ENCODE measurements at places on chromosomes 7 and 10. TPM values are rescaled to one million over a fixed set of nuclear protein-coding genes. Genes with fewer than 3 reads are reported as not detected.

The ZNF727 gene
- not detected for polyA plus RNA-seq

The VGF gene
- polyA plus RNA-seq = 0.82 TPM

The UCN3 gene
- 0.76 TPM for polyA plus RNA-seq

The SFTPD gene
- 7.4 TPM for polyA plus RNA-seq

The HGF gene
- 29.4 TPM for polyA plus RNA-seq

The FOXP2 gene
- 57.6 TPM for polyA plus RNA-seq

The KMT2E gene
- 84.4 TPM for polyA plus RNA-seq

The TFEC gene
- 1.2 TPM for polyA plus RNA-seq

The HMX3 gene
- not detected for polyA plus RNA-seq

The NKX2-3 gene
- not detected for polyA plus RNA-seq

The FKBP6 gene
- polyA plus RNA-seq = 0.46 TPM

The PRPS1L1 gene
- not detected for polyA plus RNA-seq

The ZP3 gene
- polyA plus RNA-seq = 6.0 TPM

The PTPRN2 gene
- polyA plus RNA-seq = 7.4 TPM

The PDCD4 gene
- polyA plus RNA-seq = 252 TPM

The SPDYE2B gene
- polyA plus RNA-seq = 2.5 TPM

The AKR1E2 gene
- polyA plus RNA-seq = 9.5 TPM

The ITGA8 gene
- 72.7 TPM for polyA plus RNA-seq

The CDH23 gene
- polyA plus RNA-seq = 3.1 TPM

The OR2A12 gene
- polyA plus RNA-seq = 0.11 TPM

The ATG9B gene
- polyA plus RNA-seq = 3.4 TPM

The MLXIPL gene
- polyA plus RNA-seq = 3.5 TPM

The TRIM50 gene
- 0.27 TPM for polyA plus RNA-seq

The MALRD1 gene
- 5.2 TPM for polyA plus RNA-seq

The STEAP1 gene
- 1.6 TPM for polyA plus RNA-seq

The EGFR gene
- 57.4 TPM for polyA plus RNA-seq

The VWA2 gene
- polyA plus RNA-seq = 31.4 TPM

The TAS2R16 gene
- not detected for polyA plus RNA-seq

The ZKSCAN5 gene
- polyA plus RNA-seq = 15.7 TPM

The PLEKHS1 gene
- 0.20 TPM for polyA plus RNA-seq

The PLCE1 gene
- 22.3 TPM for polyA plus RNA-seq

The GRID2IP gene
- 1.3 TPM for polyA plus RNA-seq

The REPIN1 gene
- polyA plus RNA-seq = 67.0 TPM

The ZEB1 gene
- polyA plus RNA-seq = 36.4 TPM

The LHFPL3 gene
- 2.5 TPM for polyA plus RNA-seq

The FGL2 gene
- 6.0 TPM for polyA plus RNA-seq

The SLC13A1 gene
- polyA plus RNA-seq = 0.20 TPM

The HSPA12A gene
- polyA plus RNA-seq = 12.8 TPM

The GDI2 gene
- polyA plus RNA-seq = 248 TPM

The CDK5 gene
- 15.7 TPM for polyA plus RNA-seq

The RARRES2 gene
- 153 TPM for polyA plus RNA-seq

The TMEM270 gene
- not detected for polyA plus RNA-seq

The TWIST1 gene
- polyA plus RNA-seq = 0.26 TPM

The NUTM2A gene
- polyA plus RNA-seq = 4.2 TPM

The ASZ1 gene
- 1.3 TPM for polyA plus RNA-seq

The EPHA1 gene
- polyA plus RNA-seq = 14.2 TPM

The EN2 gene
- not detected for polyA plus RNA-seq

The RHBDD2 gene
- polyA plus RNA-seq = 58.7 TPM

The PNLIPRP2 gene
- not detected for polyA plus RNA-seq

All from left lung (tissue), 14 donors.